GM10248 (cell line): ENCODE measurements at places on chromosomes 1 and 21.

DNA sequence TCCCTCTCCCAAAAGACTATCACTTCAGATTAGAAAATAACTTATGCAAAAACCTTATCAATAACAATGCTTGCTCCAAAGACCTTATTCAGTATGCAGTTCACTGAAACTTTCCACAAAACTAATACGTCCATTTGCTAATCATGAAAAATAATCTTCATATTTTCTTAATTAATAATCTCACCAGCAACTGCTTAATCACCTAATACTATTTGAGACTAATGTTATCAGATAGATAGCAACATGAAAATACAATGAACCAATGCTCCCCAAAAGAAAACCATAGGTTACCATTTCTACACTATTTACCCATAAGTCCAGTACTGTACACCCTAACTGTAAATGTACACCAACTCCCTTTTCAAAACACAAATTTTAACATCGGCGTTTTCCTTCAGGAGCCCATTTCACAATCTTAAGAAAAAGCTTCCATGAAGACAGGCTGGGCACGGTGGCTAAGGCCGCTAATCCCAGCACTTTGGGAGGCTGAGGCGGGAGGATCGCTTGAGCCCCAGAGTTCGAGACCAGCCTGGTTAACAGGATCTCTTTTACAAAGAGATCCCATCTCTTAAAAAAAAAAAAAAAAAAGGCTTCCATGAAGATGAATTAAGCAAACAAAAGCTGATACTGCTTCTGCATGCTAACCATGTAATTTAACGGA, 1.7 kb downstream of the GNB1 start:
- no peak for DNase-seq

- no peak for DNase-seq
These were observed 12.4 kb downstream of the TTC4 start for GRCh38 chr1:54728027-54728426.

DNA sequence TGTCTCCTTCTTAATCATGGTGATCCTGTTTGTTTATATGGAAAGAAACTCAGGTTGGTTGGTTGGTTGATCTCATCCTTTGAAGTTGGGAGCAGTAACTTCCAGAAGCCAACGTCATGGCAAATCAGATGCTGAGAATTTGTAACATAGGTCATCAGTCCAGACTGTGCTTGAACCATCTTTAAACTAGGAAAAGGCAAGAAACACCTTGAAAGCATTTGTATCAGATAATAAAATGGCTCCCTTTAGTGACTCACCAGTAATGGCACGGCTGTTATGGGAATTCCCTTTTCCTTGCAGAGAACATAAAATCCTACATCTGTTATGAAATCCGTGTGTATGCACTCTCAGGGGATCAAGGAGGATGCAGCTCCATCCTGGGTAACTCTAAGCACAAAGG, 58.1 kb downstream of the SERBP1 start:
- DNase-seq: no peak

DNA sequence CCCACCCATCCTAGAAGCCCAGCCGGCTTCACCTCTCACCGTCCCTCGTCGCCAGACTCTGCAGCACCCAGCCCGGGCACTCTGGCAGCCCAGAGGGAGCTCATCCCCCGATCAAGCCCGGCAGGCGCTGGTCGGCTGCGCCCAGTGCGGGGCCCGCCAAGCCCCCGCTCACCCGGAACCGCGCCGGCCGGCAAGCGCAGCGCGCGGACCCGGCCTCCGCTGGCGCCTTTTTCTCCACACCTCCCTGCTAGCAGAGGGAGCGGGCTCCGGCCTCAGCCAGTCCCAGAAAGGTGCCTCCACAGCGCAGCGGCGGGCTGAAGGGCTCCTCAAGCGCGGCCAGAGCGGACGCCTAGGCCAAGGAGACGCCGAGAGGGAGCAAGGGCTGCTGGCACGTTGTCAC, 2023.3 kb downstream of the NCAM2 start:
- no peak for DNase-seq

GRCh38 chr21:15414057-15414456, 315.7 kb upstream of the USP25 start:
- DNase-seq: no peak

- no peak for DNase-seq
These were observed 16.6 kb downstream of the ZNF362 start for GRCh38 chr1:33272930-33273329.

GRCh38 chr1:185488808-185489207, 171.8 kb upstream of the IVNS1ABP start:
- no peak for DNase-seq

DNA sequence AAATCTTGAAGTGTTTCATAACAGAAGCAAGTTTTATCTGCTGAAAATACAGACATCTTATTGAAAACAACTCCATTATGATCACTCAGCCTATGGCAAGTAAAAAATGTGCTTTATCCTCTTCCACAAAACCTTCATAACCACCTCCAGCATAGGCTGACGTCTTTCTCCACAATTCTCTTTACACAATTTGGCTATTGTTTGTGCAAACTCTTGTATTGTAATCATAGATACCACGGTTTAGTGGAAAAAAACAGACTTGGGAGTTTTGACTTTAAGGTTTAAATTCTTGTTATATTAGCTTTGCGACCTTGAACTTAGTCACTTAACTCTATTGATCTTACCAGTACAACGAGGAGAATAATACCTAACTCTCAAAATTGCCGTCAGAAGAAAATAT, 126.1 kb downstream of the PLD5 start:
- DNase-seq: no peak

DNA sequence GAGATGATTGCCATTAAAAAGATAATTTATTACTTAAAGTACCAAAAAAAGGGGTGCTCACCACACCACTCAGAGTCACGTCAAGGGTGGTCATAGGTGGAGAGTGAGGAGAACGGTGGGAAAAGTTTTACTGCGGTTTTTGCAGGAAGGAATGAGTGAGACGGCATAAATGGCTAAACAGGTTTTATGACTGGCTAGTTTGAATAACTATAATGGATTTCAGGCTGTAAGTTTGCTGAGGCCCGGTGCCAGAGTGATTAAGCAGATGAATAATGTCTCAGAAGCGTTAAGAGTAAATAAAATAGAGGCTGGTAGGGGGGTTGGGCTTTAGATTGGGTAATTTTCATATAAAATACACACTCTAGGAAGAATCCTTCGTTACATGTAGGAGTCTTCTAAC, 1337.8 kb downstream of the AMY1C start:
- no peak for DNase-seq

DNA sequence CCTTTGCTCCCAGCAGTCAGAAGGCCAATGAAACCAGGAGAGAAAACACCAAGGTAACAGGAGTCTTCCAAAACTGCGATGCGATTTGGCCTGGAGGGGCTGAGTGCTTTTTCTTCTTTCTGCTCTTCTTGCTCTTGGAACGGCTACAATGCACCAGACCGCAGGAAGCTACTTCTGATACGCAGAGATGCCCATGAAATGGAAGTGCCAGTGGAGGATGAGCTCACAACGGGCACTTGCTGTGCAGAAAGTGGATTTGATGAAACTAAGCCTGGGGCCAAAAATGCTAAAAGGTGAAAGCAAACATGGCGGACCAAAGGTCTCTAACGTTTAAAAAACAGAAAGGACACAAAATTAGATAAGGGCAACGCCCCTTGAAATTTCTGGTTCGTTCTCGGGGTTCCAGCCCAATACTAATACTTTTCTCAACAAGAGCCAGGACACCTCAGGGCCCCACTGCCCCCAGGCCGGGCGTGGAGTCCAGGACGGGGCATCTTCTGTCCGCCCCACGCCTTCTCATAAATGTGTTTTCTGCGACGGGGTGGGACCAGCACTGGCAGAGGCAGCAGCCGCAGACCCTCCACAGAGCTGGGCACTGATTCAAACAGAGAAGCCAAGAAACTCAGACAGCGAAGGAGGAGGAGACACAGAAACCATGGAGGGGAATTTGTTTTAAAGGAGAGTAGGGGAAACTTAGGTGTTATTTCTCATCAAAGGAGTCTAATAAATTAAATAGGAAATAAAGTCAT, 101.3 kb downstream of the CRYAA start:
- no peak for DNase-seq

DNA sequence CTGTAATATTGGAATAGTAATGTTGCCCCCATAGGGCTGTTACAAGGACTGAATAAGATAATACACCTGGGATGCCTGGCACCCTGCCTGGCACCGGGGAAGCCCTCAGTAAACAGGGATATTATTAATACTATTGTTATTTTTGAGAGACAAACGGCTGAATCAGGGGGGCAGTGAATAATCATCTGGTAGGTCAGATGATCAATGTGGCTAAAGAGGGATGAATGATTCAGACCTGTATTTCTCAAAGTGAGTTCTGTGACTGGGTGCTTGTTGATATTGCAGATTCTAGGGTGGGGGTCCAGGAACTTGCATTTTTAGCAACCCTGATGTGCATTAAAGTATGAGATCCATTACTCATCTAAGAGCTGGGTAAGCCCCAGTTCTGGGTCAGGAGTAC, 46.2 kb upstream of the BCL10 start:
- no peak for DNase-seq

GRCh38 chr1:168972225-168972624, 134.3 kb upstream of the ATP1B1 start:
- DNase-seq: no peak

DNA sequence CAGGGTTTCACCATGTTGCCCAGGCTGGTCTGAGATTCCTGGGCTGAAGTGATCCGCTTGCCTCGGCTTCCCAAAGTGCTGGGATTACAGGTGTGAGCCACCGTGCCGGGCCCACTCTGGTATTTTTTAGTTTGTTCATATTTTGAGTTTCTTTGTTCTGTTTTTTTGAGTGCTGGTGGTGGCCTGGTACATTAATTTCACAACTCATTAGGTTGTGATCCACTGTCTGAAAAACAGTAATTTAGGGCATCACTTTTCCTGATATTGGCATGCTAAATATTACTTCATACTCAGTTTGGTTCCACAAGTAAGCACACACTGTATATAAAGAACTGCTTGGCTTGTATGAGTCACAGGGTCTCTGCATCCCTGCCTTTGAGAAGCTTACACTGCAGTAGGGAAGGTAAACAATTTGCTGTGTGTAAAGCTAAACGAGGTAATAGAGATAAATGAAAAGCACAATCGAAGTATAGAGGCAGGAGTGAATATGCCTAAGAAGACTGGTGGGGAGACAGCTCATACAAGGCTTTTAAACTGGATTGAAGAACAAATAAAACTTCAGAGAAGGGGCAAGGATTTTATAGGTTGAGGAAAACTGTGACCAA, 7.7 kb downstream of the SNX27 start:
- DNase-seq: no peak

DNA sequence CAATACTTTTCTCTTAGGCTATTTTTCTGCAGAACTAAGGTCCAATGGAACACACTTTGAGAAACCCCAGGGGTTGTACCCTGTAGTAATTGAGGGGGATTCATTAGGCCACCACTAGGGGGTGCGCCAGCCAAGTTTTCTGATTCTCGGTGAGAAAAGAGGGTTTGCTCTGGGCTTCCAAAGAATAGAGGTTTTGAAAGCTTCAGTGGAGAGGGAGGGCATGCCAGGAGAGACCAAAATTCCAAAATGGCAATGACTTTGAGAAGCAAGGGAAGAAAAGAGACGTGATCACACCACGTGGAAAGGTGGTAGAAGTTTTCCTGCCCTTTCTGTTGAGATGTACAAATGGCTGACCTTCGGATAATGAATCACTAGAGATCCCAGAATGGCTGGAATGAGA, 323.3 kb downstream of the RPS6KC1 start:
- peak; percentile 69 for DNase-seq

- DNase-seq: no peak
These were observed 15.1 kb downstream of the CD53 start for GRCh38 chr1:110888049-110888448.

- DNase-seq: no peak
These were observed 405.1 kb downstream of the VAV3 start for GRCh38 chr1:107559881-107560280.

- DNase-seq: no peak
These were observed 66.3 kb downstream of the SIM2 start for GRCh38 chr21:36765229-36765628.

DNA sequence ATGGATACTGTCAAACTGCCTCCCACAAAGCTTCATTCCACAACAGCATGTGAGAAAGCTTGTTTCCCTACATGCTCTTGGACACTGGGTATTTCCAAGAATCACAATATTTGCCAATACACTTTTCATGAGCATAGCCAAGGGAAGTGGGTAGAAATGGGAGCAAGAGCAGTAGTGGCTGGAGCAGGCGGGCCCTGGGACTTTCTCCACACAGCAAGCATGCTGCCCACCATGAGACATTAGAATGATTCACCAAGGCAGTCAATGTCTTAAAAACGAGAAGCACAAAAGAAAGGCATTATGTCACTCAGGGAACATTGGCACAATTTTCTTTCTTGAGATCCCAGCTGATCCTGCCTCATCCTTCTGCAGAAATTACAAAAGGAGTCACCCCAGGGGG, 371.6 kb upstream of the RUNX1 start:
- no peak for DNase-seq

GRCh38 chr1:156167536-156167935, 14.2 kb downstream of the SEMA4A start:
- DNase-seq: peak; percentile 2

GRCh38 chr21:33554236-33554981, 11.6 kb downstream of the SON start:
- no peak for DNase-seq

DNA sequence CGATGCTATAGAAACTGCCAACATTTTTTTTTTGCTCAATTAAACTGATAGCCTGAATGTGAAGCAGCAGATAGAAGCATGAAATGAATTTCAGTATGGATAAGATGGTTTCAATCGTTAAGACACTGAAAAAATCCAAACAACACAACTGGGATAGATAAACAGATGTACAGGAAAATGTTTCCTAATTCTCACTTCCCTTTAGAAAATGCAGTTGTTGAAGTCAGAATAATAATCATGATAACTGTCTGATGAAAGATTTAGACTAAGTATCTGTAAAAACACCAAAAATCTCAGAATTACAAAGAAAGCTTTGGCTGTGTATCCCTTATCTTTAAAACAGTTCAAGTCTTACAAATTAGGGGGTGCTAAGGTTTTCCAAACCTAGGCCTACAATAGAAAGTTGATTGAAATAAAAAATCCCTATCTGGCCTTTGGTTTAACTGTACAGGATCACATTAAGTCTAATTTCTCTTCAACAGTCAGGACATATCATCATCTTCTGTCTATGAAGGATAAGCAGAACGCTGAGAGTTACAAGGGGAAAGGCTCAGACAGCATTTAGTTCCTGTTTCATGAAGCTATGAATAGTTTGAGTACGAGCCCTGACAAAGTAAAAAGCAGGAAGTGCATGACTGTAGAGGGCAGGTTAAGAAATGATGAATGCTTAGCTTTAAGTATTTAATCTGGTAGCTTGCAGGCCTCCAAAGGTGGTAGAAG, 203.2 kb downstream of the APP start:
- DNase-seq: peak; percentile 43

GRCh38 chr1:236716160-236716559, 29.9 kb downstream of the ACTN2 start:
- no peak for DNase-seq

GRCh38 chr1:66563941-66564630, 30.1 kb downstream of the SGIP1 start:
- no peak for DNase-seq

DNA sequence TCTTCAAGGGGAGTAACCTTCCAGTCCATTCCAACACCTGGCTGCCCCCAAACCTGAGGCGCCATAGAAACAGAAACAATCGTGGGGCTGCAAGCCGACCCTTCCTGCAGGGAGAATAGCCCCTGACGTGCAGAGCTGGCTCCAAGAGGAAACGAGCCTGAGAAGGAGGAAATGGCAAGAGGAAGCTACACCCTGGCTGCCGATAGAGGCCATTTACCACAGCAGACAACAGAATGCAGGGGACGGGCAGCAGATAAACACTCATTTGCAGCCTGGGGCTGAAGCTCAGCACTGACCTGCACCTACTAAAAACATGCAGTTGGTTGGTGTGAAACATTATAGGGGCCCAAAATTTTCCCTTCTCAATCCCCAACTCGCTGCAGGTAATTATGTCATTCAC, 8.7 kb upstream of the TDRD10 start:
- DNase-seq: no peak
